Natural killer cell treated with Interleukin-12 subunit alpha and Interleukin-12 subunit beta and Interleukin-15 and Interleukin-18, amount 100 ng/mL, for 72 hours (primary cell): ENCODE measurements at places on chromosomes 4 and X. TPM values are rescaled to one million over a fixed set of nuclear protein-coding genes. Genes with fewer than 3 reads are reported as not detected.

- no peak for DNase-seq
Observed at GRCh38 chr4:184347251-184348239, 126.8 kb downstream of the IRF2 start.

CORIN gene
- not detected for total RNA-seq

DNA sequence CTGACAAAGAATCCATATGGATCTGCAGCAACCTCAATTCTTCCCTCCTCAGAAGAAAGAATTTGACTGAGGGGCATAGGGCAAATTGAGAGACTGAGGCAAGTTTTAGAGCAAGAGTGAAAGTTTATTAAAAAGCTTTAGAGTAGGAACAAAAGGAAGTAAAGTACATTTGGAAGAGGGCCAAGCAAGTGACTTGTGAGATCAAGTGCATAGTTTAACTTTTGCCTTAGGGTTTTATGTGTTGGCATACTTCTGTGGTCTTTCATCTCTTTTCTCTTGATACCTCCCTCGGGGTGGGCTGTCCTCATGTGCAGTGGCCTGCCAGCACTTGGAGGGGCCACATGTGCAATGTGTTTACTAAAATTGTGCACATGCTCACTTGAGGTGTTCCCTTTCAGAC lies 98.0 kb upstream of the MAGEB16 start:
- DNase-seq = no peak

ADH1A gene
- total RNA-seq = not detected
